Activated T-cell treated with anti-CD3 and anti-CD28 coated beads, Interleukin-2, amount 50 U/mL, for 72 hours (primary cell): ENCODE measurements at places on chromosomes 7 and 10.

DNA sequence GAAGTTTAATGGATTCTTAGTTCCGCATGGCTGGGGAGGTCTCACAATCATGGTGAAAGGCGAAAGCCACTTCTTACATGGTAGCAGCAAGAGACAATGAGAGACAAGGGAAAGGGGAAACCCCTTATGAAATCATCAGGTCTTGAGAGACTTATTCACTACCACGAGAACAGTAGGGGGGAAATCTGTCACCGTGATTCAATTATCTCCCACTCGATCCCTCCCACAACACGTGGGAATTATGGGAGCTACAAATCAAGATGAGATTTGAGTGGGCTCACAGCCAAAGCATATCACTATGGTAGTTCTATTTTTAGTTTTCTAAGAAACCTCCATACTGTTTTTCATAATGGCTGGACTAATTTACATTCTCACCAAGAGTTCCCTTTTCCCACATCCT is 36.7 kb downstream of the SPAM1 start:
- DNase-seq, result no peak

DNA sequence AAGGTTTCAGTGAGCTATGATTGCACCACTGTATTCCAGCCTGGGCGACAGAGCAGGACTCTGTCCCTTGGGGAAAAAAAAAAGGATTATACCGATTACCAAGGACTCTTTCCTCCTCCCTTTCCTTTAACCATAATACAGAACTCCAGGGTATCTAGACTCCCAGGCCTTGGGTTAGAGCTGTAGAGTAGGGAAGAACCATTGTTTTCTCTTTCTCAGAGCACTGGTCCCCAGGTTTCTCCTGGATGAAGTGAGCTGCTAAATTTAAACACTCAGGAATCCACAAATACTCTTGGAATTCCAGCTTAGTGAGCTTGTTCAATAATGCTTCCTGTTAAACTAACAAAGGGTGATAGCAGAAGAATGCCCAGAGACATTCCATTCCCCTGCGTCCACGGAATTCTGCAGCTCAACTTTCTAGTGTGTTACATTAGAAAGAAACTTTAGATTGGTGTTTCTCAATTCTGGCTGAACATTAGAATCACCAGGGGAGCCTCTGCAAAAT is 14.6 kb upstream of the RPEL1 start:
- DNase-seq, result no peak

GRCh38 chr7:6443372-6443941 is 4.3 kb downstream of the DAGLB start:
- no peak for DNase-seq

DNA sequence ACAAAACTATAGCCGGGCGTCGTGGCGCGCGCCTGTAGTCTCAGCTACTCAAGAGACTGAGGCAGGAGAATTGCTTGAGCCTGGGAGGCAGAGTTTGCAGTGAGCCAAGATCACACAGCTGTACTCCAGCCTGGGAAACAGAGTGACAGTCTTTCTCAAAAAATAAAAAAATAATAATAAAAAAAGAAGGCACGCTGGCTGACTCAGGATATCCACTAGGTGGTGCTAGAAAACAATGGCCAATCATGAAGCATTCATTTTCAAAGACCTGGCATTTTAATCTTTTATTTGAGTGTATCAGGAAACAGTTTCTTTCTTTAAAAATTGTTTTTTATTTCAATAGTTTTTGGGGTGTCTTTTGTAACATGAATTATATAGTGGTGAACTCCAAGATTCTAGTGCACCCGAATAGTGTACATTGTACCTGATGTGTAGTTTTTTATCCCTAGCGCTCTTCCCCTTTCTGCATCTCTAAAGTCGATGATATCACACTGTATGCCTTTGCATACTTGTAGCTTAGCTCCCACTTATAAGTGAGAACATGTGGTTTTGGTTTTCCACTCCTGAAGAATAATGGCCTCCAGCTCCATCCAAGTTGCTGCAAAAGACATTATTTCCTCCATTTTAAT is 88.6 kb downstream of the LYZL1 start:
- no peak for DNase-seq

DNA sequence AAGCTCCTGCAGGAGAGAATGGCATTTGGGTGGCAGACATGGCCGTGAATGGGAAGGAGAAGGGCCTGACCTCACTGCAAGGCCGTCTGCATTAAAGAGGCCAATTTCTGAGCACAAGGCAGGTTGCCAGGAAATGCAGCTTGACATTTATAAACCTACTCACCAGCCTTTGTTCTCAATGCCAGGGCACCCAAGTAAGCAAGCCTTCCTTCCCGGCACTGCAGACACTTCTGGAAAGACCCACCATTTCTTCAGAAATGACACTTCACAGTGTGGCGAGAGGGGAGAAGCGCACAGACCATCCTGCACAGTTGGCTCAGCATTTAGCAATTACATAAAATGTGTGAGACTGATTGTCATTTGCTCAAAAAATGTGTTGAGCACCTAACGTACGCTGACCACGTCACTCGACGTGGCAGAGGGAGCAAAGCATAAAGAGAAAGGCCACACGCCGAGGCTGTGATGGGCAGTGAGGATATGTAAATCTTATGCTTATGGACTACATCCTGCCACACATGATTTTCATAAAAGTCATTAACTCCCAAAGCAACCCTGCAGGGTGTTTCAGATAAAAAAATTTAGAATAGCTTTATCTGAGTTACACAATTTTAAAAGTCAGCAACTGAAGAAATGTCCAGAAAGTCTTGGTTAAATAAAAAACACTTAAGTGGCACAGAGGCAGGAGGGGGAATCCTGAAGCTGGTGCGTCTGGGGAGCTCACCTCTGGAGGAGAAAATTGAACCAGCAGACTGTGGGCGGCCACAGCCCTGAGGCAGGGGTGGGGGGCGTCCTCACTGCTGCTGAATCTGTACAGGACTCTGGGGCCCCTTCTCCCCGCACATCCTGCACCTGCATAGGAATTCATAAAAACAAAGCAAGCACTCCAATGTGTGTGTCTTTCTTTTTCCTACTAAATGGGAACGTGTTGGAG is 543.8 kb downstream of the PTPRN2 start:
- no peak for DNase-seq

- no peak for DNase-seq
These were observed 4.3 kb downstream of the SLC29A3 start for GRCh38 chr10:71323407-71323806.

DNA sequence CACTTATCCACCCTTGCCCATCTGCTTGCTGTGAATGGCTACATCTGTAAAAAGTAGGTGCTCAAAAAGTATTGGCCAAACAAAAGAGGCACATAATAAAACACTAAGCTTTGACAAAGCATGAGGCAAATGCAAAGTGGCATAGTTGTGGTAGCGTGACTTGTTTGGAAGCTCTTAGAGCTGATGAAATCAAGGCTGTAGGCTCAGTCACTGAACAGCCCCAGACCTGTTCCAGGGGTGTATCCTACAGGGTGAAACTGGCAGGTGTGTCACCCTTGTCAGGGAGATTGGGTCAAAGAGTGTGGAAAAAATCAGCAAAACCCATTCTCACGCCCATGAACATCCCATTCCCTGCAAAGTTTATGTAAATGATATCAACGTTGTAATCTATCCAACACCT is 427.4 kb downstream of the PLXNA4 start:
- no peak for DNase-seq
